ENCODE measurements at places on chromosomes 7 and 10. TPM values are rescaled to one million over a fixed set of nuclear protein-coding genes. Genes with fewer than 3 reads are reported as not detected.

- no peaks in the 10 kb centered on the region for H3K4me1 ChIP-seq
- no peak overlapping the region for H3K27ac ChIP-seq
- no peaks in the 10 kb centered on the region for H3K36me3 ChIP-seq
- DNase-seq = peak; percentile 17
- no peaks in the 10 kb centered on the region for H3K27me3 ChIP-seq
Measured at GRCh38 chr7:116809636-116810266, 52.6 kb upstream of the CAPZA2 start.

DNA sequence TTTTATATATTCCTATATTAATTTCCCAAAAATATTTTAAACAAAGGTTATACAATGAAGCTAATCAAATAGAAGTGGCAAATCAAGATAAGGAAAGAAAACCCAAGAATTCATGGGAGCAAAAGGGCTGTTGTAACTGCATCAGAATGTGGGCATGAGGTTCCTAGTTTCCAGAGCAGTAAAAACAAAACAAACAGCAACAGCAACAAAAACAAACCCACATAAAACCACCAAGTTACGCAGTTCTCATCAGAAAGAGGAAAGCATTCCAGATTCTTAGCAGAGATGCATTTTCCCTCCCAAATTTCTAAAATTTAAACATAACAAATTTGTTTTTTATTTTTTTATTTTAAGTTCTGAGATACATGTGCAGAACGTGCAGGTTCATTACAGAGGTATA lies 34.8 kb upstream of the MSMB start:
- peaks cover 13% of the 10 kb centered on the region for H3K27me3 ChIP-seq
- H3K4me1 ChIP-seq = no peaks in the 10 kb centered on the region
- no peaks in the 10 kb centered on the region for H3K36me3 ChIP-seq
- no peak overlapping the region for H3K4me3 ChIP-seq

DNA sequence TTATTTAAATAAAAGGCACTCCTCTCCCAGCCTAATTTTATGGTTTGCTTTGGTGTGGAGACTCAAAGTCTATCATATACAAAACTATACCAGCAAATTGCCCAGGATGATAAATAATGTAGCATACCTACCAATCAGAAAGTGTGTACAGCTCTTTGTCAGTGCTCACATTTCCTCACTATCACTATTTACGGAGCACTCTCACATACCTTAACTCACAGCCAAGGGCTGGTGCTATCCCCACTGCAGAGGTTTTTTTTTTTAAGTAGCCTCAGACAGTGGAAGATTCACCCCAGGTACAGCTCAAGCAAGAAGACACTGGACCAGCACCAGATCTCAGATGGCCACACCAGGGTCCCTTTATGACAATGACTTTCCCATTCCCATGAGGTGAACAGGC lies 2.5 kb downstream of the PDLIM1 start:
- H3K36me3 ChIP-seq = no peaks in the 10 kb centered on the region
- no peak overlapping the region for H3K27ac ChIP-seq

GRCh38 chr7:91771394-91771793 lies 109.1 kb downstream of the MTERF1 start:
- no peak overlapping the region for H3K4me3 ChIP-seq
- no peaks in the 10 kb centered on the region for H3K36me3 ChIP-seq
- no peaks in the 10 kb centered on the region for H3K27me3 ChIP-seq

DNA sequence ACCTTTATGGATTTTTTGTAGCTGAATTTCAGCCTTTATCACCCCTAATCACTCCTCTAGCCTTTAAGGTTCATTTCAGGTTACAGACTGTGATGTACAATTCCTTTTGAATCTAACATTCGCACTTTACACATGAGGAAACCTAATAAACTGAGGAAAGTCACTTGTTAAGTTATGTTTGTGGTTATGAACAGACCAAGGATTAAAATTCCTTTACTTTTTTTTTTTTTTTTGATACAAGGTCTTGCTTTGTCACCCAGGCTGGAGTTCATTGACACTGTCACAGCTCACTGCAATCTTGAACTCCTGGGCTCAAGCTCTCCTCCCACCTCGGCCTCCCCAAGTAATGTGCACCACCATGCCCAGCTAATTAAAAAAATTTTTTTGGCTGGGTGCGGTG lies 3.6 kb downstream of the MCU start:
- peak overlapping the region; percentile 2 for H3K4me3 ChIP-seq
- H3K4me1 ChIP-seq = peaks cover 29% of the 10 kb centered on the region
- no peak for DNase-seq
- no peak overlapping the region for H3K27ac ChIP-seq
- H3K36me3 ChIP-seq = no peaks in the 10 kb centered on the region

Gene OR2A5
- total RNA-seq = not detected

Gene RARRES2
- 26.3 TPM for total RNA-seq

Gene NEURL1
- 1.8 TPM for total RNA-seq

Gene SFMBT2
- total RNA-seq = 8.8 TPM

Data from neural crest cell (in vitro differentiated cells).